ENCODE measurements at places on chromosomes 16 and 17.

DNA sequence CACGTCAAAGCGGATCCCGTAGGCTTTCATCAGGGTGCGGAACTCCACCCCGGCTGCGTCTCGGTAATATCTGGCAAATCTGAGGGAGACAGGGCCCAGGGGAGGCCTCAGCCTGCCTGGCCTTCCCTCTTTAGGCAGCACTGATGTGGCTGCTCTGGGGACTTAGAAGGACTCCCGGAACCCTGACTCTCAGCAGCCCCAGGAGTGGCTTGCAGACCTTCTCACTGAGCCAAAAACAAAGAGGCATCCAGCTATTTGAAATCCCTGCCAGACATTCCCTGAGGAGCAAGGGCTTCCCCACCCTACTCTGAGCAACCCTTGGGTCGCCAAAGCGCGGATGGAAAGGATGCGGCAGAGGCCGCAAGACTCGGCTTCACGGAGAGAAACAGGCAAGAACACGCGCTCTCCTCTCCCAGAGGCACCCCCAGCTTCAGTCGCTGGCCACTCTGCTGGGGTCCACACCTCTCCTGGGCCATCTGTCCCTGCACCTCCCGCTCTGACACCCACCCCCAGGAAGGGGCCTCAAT lies 7.9 kb downstream of the P2RX5 start:
- no peak for DNase-seq

- DNase-seq, result peak; percentile 71
Measured at GRCh38 chr17:28643983-28644786, 773 bp downstream of the BLTP2 start.

- DNase-seq, result no peak
Measured at GRCh38 chr16:49377196-49377755, 3.7 kb downstream of the C16orf78 start.

DNA sequence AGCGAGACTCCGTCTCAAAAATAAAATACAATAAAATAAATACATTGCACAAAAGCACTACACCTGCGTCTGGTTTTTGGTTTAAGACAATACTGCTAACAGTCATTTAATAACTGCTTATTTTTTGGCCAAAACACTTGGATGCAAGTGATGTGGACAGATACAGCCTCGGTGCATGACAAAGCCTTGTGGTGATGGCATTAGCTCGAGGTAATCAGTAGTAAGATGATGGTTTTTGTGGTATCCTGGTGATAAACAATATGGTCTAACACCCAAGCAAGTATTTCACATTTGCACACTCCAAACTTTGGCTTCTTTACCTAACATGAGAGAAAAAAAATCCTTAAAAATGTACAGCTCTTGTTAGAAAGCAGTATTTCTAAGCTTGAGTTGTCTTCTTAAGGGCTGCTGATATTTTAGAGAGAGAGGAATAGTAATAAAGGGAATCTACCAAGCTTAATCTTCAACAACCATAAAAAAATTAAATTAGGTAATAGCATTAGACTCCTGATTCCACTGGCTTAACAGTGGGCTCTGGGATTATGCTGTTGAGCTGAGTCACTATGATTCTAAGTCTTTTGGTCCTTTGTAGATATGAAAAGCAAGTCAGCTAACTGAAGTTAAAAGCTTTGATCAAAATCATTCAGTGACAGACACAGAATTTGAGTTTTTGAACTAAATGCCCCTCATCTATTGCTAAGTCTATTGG lies 111.1 kb downstream of the VPS53 start:
- no peak for DNase-seq

- no peak for DNase-seq
Measured at GRCh38 chr17:47898241-47898640, 2.2 kb downstream of the SP2 start.

GRCh38 chr17:4072487-4073157 lies 70.2 kb downstream of the ZZEF1 start:
- DNase-seq, result no peak

GRCh38 chr17:39118674-39119419 lies 32.6 kb downstream of the PLXDC1 start:
- DNase-seq, result no peak

DNA sequence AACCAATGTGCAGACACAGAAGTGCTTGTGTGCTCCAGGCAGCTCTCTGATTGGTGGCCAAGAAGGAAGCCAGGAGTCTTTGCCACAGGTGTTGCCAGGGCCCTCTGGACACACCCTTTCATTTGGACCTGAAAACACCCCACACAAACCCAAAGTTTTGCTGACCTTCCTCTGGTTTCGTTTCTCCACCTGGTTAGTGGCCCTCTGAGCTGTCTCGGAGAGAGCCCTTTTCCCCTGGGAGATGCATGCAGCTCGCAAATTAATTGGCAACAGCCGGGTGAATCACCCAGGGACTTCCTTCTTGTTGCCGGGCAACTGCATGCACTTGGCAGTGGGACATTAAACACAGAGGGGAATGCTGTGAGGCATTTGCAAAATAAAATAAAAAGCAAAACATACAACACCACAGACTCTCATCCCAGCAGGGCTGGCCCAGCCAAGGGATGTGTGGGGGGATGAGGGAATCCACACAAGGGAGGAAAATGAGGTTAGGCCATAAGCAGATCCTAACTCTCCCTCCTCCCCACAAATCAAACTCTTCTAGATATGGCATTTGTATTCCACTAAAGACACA lies 286.6 kb downstream of the SOX9 start:
- peak; percentile 84 for DNase-seq

- peak; percentile 3 for DNase-seq
Measured at GRCh38 chr17:30172560-30172959, 55.9 kb downstream of the NSRP1 start.

DNA sequence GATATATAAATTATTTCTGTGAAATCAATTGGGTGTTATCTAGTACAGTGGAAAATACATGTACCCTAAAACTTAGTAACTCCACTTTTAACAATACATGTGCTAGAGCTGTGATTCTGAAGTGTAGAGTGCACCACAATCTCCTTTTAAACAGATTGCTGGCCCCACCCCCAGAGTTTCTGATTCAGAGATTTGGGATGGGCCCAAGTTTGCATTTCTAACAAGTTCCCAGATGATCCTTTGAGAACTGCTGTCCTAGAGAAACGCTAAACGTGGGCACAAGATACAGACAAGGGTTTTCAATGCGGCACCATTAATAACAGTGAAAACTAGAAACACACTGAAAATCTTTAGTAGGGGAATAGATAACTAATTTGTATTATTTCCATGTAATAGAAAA lies 49.2 kb downstream of the NXPH3 start:
- no peak for DNase-seq

- no peak for DNase-seq
Measured at GRCh38 chr17:57420734-57421717, 164.7 kb downstream of the MSI2 start.

DNA sequence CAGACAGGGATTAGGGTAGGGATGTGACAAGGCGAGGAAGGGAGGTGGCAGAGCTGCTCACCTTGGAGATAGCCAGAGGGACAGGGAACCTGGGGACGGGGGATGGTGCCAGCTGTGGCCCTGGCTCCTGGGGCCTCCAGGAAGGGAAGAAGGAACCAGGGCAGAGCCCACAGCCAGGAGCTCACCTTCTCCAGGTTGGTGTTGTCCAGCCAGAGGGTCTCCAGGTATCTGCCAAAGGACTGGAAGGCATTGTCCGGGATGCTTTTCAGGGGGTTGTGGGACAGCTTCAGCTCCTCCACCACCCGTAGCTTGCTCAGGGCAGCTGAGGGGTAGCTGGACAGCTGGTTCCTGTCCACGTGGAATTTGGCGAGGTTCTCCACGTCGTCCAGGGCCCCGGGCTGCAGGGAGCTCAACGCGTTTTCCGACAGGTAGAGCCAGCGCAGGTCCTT lies 801 bp downstream of the CHAD start:
- DNase-seq, result no peak

DNA sequence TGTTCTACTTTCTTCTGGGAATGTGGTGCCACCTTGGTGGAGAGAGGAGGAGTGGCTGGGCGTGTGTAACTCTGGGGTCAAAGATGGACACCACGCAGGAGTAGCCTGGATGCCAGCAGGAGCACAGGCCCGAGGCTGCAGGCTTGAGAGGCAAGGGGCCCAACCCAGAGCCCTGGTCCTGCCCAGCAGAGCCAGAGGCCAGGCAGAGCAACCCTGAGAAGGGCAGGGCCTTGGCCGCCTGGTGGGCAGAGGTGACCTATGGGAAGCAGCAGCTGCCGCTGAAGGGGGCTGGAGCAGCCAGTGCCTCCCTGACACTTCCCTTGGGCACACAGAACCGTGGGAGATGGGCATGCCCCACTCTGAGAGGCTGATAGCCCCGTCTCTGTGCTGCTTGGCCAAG lies 18.0 kb upstream of the CPSF4L start:
- no peak for DNase-seq

DNA sequence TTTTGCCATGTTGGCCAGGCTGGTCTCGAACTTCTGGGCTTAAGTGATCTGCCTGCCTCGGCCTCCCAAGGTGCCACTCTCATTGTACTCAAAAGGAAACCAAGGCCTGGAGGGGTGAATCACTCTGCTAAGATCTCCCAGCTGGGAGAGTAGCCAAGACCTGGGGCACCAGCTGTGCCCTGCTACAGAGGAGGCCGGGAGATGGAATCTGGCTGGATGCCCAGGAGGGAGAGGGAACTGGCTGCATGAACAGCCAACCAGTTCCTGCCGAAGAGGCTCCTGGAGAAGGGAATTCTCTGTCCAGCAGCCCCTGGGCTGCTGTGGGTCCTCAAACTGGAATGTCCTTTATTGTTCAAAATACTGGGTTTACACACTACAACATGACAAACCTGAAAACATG lies 238.7 kb upstream of the CIBAR2 start:
- peak; percentile 93 for DNase-seq

- DNase-seq, result no peak
Measured at GRCh38 chr16:26614237-26614841, 452.4 kb upstream of the C16orf82 start.

DNA sequence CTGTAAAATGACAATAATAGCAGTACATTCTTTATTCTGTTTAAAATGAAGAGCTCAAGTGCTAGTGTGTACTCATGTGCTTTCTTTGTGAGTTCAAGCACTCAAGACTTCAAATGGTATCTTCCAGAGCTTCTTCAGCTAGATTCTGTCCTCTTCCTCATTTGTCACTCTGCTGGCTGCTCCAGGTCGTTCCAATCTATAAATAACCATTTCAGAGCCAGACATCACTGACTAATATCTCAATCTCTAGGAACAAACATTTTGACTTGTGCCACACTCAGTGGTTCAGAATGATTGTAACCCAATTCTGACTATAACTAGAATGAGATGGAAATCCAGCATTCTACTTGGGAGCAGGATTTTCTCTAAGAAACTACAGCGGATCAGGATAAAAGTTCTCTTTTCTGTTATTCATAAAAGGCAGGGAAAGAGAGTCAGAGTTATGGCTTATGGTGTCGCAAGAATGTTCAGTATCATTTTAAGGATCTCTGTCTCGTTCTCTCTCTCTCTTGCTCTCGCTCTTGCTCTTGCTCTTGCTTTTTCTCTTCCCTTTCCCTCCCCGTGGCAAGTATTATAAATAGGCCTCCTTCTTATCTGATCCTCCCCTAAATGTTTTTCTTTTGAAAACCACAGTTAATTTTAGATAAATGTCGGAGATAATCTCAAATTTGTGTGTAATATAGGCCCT lies 116.3 kb upstream of the MAF start:
- no peak for DNase-seq

- DNase-seq, result no peak
Measured at GRCh38 chr17:11140043-11140442, 101.0 kb upstream of the SHISA6 start.

DNA sequence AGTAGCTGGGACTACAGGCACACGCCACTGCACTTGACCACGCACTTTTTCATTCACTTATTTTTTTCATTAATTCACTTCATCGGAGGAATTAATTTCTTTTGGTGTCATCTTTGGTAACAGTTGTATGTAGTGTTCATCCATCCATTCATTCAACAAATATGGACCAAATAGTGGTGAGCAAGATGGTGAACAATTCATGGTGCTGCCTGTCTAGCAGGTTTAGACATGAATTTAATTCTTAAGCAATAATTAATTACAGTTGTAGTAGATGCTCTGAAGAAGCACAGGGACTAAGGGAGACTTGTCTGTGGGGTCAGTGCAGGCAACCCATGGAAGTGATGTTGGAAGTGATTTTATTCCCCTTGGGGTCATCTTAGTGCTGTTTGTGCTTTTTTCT lies 22.4 kb downstream of the GDE1 start:
- no peak for DNase-seq

- DNase-seq, result no peak
Measured at GRCh38 chr17:56792267-56792666, 41.5 kb downstream of the C17orf67 start.

DNA sequence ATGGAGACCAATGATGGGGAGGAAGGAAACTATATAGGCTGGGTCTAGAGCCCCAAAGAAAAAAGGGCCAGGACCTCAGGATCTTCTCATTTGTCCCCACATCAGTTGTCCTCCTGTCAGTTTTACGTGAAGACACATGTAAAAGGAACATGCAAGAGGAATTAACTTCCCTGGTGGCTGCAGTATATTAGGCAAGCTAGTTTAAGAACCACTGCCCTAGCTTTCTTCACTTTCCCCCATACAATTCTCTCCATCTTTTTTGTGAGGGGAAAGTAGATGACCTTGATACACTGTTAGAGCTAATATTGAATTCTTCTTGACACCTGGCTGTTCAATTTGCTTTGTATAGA lies 2.3 kb downstream of the MAP3K3 start:
- DNase-seq, result no peak

GRCh38 chr17:47797797-47798196 lies 23.8 kb downstream of the OSBPL7 start:
- no peak for DNase-seq

DNA sequence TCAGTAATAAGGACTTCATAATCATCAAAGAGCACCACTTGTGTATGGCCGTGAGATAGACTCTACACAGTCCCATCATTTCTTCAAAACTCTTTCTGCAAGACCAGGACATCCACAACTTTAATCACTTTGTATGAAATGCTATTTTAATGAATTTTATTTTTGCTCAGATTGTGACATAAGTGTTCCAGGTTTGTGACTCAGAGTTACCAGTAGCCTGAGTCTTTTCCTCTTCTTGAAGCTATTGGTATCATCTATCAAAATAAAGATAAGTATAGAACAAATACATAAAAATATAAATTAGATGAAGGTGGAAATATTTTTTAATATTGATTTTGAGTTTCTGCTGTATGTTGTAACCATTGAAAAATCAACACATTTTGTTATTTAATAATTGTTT lies 16.6 kb upstream of the VWA3A start:
- DNase-seq, result no peak

GRCh38 chr17:59796785-59797205 lies 89.3 kb downstream of the VMP1 start:
- no peak for DNase-seq
